ENCODE measurements at places on chromosomes 3 and 15.

- no peak for DNase-seq
These were observed 157.4 kb upstream of the PFN2 start for GRCh38 chr3:150128126-150128525.

GRCh38 chr15:37102305-37103162 lies 2.2 kb upstream of the MEIS2 start:
- DNase-seq: no peak

GRCh38 chr3:50364573-50365079 lies 5.3 kb upstream of the TMEM115 start:
- DNase-seq: no peak

- no peak for DNase-seq
These were observed 429.2 kb downstream of the OTOL1 start for GRCh38 chr3:161925749-161926360.

GRCh38 chr15:87570206-87570605 lies 686.3 kb downstream of the NTRK3 start:
- no peak for DNase-seq

DNA sequence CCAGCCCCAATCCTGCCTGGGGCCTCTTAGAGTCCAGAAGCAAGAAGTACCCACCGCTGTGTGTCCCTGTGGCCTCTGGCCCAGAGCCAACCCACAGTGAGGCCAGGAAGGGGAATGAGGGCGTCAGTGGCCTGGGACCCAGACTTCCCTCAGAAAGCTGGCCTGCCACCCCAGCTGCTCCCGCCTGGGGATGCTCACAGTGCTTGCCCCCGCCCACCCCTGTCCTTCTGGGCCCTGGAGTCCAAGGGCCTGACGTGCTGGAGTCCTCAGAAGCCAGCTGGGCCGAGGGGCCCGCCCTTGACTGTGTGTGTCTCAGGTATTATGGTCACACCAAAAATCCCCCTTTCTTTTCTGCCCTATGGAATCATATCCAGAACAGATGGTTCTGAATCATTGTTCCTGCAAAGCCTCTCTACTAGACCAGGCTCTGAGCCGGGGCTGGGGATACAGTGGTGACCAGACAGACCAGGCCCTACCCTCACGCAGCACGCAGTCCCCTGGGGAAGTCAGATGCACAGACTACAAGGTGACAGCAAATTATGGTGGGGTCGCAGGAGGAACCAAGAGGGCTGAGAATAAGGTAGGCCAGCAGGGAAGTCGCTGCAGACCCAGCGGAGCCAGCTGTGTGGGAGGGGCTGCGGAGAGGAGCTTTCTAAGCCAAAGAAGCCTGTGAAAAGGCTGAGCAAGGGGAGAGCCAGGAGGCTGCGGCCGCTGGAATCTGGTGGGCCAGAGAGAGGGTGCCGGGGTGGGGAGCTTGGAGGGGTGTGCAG lies 99.1 kb downstream of the VGLL4 start:
- DNase-seq: no peak

DNA sequence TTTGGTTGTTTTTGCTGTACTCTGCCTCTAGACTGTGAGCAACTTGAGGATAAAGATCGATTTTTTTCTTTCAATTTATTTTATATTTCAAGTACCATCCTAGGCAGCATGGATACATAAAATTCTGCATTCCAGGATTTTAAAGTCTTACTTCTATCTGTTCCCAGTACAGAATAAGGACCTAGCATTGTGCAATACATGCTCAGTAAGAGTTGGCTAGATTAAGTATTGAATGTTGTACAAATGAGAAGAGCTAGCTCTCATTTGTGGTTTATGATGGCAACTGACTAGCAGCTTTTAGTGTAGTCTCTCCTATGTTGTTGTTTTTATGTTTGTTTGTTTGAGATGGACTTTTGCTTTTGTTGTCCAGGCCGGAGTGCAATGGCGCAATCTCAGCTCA lies 222.7 kb downstream of the TP63 start:
- no peak for DNase-seq

DNA sequence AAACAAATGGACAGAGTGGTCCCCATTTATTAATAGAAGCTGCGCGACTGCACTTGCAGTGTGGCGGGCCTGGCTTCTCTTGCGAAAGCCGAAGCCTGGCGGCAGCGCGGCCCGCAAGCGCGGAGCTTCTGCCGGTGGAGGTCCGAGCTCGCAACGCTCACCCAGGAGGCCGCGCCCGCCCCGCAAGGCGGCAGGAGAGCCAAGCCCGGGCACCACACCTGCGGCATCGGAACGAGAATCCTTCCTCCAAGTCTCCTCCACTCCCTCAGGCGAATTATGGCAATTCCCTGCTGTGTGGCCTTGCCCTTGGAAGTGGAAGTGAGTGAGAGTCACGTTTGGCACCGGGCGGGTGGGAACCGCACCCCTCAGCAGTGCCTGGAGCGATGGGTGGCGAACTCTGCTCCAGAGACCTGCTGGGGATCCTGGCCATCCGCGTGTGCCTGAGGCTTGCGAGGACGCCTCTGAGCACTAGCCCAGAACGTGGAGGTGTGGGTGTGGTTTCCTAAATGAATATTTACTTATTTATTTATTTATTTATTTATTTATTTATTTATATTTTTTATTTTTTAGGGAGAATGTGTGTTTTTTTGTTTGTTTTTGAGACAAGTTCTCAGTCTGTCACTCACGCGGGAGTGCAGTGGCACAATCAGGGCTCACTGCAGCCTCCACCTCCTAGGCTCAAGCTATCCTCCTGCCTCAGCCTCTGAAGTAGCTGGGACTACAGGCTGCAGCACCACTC lies 133.7 kb upstream of the UBE2E1 start:
- no peak for DNase-seq

GRCh38 chr3:74535281-74535680 lies 79.2 kb downstream of the CNTN3 start:
- no peak for DNase-seq

- no peak for DNase-seq
These were observed 6.3 kb downstream of the GORASP1 start for GRCh38 chr3:39101022-39101689.

Data from T-helper 2 cell treated with Interferon-gamma antibody and Interleukin-4, amounts not matched to agents 5 μg/mL and 100 μg/mL, for 36 hours (primary cell).